ENCODE measurements at places on chromosomes 7 and 10. TPM values are rescaled to one million over a fixed set of nuclear protein-coding genes. Genes with fewer than 3 reads are reported as not detected.

RGR gene
- not detected for polyA plus RNA-seq

GIMAP5 gene
- not detected for polyA plus RNA-seq

GHRHR gene
- polyA plus RNA-seq, result not detected

- no peak for DNase-seq
Observed at GRCh38 chr7:12993025-12993424, 305.6 kb downstream of the ARL4A start.

GRCh38 chr7:48088559-48089045 lies 463 bp upstream of the UPP1 start:
- peak; percentile 59 for DNase-seq

- DNase-seq, result no peak
Observed at GRCh38 chr7:2106924-2107323, 125.8 kb downstream of the MAD1L1 start.

GRCh38 chr7:157228864-157229422 lies 90.2 kb downstream of the UBE3C start:
- no peak for DNase-seq

GRCh38 chr10:120982507-120982906 lies 131.3 kb downstream of the WDR11 start:
- DNase-seq, result no peak

DNA sequence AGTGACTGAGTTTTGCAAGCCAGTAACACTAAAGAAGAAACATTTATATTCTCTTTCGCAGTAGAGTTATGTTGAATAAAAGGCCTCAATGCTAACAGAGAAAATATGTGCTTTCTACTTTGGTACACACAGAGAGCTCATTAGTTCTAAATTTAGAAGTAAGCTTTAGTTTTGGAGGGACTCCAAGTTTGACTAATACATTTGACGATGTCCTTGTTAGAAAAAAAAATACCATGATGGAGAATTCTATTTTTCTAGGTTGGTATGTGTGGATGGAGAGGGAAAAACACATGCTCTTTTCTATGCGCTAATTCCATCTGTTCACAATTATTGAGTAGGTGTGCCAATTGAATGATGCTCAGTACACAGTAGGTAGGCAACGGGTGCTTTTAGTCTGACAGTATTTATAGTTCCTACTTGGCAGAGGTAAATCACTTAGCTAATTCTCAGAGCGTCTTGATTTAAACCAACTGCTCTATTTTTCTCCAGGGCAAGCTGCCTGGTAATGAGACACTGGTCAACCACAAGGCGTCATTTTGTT lies 327.2 kb upstream of the AKR1E2 start:
- DNase-seq, result peak; percentile 90

DNA sequence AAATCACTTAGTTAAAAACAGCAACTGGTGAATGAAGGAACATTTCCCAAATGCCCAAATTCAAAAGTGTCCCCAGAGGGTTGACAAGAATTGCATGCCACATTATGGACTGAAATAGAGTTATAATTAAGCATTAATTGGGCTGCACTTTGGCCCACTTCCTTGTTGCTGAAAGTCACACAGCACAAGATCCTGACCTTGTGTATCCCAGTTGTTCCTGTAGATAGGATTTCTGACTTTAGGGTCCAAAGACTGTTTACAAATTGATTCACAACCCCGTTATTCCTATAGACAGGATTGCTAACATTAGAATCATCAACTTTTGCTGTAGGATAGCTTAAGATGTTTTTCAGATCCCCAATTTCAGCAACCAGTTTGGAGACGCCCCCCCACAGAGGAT lies 31.5 kb upstream of the NPFFR1 start:
- no peak for DNase-seq

DNA sequence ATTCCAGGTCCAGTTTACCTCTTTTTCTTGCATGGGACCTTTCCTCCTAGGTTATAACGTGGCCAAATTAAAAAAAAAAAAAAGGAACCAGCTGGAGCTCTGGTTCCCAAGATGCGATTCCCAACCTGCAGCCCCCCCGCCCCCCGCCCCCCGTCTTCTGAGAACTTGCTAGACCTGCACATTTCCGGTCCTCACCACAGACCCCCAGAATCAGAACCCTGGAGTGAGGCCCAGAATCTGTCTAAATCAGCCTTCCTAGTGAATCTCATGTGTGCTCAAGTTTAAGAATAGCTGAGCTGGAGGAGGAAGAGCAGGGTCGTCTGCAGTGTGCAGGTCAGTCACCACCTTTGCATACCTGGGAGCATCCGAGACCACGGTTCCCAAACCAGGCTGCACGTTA lies 144.2 kb downstream of the KLF6 start:
- no peak for DNase-seq

- DNase-seq, result no peak
Observed at GRCh38 chr7:24652251-24652939, 79.1 kb downstream of the PALS2 start.

- DNase-seq, result no peak
Observed at GRCh38 chr10:84352251-84352842, 24.0 kb downstream of the CCSER2 start.

- DNase-seq, result no peak
Observed at GRCh38 chr10:32317795-32318357, 29.1 kb downstream of the EPC1 start.

DNA sequence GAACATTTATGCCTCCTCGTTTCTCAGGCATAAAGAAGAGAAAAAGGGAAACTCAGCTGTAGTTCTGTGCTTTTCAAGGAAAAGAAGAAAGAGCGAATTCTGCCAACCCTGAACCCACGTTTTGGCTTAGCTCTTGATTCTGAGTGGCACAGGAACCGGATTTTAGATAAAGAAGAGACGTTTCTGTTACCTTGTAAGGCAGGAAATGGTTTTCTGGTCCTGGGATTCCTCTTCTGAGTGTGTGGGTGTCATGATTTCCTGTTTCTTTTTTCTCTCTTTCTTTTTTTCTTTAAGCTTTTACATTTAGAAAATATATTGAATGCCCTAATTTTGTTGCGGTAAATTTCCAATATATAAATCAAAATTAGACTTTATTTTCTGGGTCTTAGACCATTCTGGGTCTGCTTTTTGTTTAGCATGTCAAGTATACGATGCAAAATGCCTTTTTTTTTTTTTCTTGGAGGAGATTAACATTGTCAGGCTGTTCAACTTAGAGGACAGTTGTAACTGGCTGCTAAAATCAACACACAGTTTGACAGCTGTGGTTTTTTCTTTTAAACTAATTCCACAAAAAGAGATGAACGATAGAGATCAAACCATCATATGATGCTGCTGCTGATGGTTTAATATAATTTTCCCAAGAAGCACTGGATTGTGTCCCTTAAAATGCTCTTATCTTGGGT lies 190.8 kb downstream of the GATA3 start:
- no peak for DNase-seq

All from BJ (cell line).